ENCODE measurements at places on chromosomes 6 and 20.

GRCh38 chr6:96065213-96065612 is 49.4 kb downstream of the FUT9 start:
- DNase-seq: no peak

DNA sequence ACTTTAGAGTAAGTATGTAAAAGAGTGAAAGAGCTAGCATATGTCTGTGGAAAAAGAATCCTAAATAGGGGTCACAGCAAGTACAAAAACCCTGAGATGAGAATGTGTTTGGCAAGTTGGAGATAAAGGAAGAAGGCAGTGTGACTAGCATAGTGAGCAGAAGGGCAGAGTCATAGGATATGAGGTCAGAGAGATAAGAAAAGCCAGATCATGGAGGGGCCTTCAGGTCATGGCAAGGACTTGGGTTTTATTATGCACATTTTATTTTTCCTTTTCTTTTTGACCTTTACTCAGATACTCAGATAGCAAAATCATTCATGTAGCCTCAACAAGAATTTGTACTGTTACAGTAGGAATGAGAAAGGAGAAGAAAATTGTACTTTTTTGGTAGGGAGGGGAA is 138.0 kb downstream of the GJA1 start:
- no peak for DNase-seq

DNA sequence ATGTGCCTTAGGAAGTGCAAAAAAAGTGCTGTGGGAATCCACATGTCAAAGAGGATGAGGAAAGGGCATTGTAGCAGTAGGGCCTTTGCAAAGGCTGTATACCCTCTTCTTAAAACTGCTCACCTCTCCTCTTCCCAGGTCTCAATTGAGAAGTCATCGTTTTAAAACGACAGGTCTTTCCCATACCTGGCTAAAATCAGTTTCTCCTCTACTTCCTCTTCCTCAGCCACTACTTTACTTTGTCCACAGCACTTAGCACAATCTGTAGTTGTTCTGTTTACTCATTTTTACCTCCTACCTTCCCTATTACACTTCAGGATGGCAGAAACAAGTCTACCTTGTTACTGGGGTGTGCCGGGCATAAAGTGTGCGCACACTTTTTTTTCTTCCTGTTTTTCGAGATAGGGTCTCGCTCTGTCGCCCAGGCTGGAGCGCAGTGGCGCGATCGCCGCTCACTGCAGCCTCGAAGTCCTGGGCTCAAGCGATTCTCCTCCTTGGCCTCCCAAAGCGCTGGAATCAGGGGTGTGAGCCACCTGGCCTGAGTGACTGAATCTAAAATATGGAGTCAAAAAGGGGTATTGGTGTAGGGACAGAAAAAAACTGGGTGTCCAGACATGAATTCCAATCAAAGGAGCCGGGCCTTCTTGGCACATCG is 9.8 kb upstream of the ELOVL5 start:
- no peak for DNase-seq

DNA sequence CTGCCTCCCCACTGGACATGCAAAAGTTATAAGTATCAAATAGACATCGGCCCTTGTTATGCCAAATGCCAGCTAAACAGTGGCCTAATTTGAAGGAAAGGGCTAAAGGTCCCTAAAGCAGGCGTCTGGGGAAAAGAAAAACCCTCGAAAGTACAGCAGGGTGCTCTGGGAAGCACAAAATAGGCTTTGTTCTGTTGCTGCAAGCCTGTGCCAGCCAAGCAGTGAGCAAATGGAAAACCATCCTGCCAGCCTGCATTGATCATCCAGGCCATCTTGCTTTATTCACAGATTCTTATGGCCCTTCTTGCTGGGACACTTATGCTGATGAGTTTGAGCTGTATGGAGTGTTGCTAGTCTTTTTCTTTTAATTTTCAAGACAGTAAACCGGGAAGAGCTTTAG is 62.2 kb upstream of the PLEKHG1 start:
- DNase-seq: no peak

GRCh38 chr20:24966317-24967012 is 17.4 kb downstream of the CST7 start:
- DNase-seq: no peak

DNA sequence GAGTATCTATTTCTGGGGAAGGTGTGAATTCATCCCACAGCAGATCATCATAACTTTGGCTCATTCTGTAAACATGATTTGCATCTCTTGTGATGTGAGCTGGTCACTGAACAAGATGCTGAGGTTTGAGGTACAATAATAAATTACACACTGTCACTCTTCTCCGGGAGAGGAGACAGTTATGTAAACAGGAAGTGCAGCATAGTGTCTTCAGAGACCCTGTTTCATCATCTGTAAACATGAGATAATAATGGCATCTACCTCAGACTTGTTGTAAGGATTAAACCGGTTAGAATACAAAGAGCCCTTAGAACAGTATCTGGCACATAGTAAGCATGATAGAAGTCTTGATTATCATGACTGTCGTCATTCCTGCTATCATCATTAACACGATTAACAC is 125.2 kb downstream of the TBC1D7 start:
- DNase-seq: no peak

DNA sequence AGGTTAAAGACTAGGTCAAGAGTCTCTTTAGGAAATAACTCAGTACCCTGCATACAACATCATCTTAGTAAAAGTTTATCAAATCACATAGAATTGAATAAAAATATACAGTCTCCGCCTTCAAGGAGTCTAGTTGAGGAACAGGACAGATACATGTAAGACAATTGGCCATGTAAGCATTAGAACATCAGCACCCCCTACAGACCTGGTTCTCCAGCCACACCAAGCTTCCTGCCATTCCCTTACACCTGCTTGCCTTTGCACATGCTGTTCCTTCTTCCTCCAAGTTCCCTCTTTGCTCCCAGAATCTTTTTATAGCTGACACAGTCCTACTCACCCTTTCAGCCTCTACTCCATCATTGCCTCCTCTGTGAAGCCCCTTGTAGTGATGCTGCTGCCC is 187.8 kb upstream of the LRFN2 start:
- DNase-seq: no peak

DNA sequence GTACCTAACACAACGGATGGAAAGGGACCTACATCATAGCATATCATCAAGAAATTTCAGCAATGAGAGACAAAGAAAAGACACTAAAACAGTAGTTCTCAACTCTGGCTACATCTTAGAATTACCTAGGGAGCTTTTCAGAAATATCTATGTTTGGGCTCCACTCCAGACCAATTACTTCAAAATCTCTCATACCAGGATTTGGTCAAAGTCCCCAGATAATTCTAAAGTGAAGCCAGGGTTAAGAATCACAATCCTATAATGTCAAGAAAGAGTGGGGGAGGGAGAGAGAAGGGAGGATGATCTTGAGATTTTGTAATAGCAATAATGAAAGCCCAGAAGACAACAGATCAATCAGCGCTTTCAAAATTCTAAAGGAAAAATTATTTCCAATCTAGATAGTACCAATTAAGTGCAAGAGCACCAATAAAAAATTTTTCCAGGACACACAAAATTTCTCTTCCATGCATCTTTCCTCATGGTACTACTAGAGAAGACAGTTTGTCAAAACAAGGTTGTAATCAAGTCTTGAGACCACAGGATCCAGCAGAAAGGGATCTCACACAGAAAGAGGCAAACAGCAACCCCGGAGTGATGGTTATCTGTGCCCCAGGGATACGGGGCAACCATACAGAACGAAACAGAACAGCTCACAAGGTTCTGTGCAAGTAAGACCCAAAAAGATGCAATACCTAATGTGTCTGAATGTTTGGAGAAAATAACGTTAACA is 152.9 kb upstream of the DST start:
- DNase-seq: no peak

DNA sequence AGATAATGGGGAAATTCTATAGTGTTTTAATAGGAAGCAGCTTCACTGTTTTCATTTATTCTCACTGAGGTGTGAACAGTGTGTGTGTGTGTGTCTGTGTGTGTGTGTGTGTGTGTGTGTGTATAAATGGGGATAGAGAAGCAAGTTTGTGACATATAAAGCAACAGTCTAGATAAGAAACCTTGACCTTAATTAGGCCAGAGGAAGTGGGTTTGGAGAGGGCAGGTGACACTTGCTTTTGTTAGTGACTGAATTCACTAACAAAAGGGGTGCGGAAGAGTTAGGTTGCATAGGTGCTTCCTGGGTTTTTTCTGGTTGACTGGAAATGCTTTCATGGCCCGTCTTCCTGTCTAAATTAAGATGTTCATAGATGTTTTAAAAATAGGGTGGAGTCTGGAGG is 515.7 kb upstream of the FLRT3 start:
- no peak for DNase-seq

GRCh38 chr20:58839474-58839874 is 11.2 kb downstream of the GNAS-AS1 start:
- peak; percentile 46 for DNase-seq

DNA sequence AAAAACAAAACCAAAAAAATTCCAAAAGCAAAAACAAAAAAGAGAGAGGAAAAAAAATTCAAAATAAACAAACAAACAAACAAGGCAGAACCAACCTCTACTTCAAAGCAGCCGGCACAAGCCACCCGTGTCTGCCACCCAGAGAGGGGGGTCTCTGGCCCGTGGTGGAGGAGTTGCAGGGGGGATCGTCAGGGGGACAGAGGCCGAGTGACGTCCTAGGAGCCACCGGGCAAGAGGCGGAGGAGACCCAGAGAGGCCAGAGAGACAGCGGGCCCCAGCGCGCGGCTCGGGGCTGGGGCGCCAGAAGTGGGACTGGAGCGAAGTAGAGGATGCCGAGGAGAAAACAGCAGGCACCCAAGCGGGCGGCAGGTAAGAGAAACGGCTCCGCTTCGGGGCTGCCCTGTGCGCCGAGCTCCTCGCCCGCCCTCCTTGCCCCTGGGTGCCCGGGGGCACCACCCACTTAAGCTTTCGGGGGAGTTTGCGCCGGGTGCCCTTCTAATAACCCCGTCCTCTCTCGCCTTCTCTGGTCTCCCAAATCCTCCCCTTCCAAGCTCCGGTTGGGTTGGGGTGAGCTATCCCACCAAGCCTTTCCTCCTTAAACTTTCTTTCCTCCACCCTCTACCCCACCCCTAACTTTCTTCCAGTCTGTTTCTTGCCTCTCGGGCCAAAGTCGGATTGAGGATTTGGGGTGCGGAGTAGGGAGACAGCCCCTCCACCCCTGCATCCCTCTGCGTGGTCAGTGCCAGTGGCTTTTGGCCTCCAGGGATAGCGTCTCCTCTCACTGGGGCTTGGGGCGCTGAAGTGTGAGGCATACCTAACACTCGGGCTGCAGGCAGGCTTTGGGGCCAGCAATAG is 1.0 kb downstream of the TSHZ2 start:
- DNase-seq: peak; percentile 41

DNA sequence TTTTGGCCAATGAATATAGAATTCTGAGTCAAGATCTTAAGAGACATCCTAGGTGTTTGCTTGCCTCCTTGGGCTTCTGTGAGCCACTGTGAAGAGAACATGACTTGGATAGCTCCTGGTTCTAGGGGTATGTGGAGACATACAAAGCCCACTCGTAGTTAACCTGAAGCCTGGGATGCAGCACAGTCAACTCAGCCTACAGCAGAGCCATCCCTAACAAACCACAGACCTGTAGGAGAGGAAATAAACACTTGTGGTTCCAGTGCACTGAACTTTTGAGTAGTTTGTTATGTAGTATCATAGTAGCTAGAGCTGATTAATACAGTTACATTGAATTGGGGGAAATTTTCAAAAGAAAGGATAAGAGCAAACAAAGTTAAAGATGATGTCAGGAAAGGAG is 474.4 kb upstream of the HSF2 start:
- DNase-seq: no peak

DNA sequence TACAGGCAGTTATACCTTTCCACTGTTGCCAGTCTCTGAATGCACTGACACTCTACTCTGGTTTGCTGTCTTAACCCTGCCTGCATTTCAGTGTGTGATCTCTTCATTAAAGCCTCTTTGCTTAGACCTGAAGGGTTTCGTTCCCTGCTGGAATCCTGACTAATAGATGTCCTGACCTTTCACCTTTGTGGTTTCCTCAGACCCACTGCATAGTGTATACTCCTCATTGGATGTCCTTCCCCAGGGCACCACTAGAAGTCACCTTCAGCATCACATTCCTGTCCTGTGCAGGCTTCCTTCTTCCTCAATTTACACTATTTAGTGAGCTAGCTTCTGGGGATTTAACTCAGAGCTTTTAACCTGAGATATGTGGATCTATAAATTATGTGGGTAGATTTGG is 120.6 kb downstream of the RCAN2 start:
- no peak for DNase-seq

DNA sequence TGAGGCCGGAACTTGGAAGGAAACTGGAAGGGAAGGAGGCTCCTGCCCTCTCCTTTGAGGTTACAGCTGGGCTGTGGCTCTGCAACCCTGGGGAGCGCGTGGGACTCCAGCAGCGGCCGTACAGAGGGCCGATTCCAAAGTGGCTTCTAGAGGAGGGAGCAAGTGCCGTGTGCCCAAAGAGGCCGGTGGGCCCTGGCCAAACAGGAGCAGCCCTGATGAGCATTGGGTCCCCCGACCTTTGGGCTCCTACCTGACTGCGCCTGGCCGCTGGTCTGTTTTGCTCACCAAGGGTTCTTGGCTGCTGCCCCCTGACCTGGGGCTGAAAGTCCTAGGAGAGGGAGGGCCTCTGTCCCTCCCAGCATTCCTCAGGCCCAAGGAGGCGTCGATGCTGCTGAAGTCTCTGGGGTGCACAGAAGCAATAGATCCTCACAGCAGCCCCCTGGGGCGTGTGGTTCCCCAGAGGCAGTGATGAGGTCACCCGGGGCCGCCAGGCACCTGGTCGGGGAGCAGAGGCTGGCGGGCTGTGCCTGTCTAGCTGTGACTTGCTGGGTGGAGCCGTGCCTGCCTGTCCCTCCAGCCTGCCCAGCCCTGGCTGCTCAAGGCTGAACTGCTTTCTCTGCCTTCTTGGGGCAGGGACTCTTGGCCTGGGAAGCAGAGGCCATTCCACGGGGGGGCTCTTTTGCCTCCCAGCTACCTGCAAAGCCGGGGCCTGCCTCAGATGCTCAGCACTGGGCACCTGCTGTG is 9.8 kb downstream of the RBM38 start:
- DNase-seq: no peak

DNA sequence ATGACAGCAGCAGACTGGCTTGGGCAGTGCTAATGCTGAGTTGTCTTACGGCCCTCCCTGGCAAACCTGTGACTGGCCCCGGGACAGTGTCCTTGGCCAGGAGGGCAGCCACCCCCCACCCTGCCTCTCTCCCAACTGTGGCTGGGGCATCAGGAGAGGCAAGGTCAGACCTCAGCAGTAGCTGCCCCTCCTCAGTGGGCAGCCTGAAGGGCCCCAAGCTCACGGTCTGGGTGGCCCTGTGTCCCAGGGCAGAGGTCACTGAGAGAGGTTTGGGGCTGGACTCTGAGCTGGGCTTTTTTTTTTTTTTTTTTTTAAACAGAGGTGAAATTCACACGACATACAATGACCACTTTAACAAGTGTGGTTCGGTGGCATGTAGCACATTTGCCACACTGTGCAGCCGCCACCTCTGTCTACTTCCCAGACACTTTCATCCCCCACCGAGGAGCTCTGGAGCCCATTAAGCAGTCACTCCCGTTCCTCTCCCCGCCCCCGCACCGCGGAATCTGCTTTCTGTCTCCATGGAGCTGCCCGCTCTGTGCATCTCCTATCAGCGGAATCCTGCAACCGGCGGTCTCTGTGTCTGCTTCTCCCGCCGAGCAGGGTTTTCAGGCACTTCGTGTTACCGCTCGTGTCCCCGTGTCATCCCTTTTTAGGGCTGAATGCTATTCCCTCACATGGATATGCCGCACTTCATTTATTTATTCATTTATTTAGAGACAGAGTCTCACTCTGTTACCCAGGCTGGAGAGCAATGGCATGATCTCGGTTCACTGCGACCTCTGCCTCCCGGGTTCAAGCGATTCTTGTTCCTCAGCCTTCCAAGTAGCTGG is 67.9 kb upstream of the GATA5 start:
- no peak for DNase-seq

All from stimulated activated CD4-positive, alpha-beta T cell treated with anti-CD3 and anti-CD28 coated beads, Interleukin-1b, Interleukin-23, amount 100 ng/mL, for 48 hours (primary cell).